K562 (cell line): ENCODE measurements at places on chromosomes 13 and 19. TPM values are rescaled to one million over a fixed set of nuclear protein-coding genes. Genes with fewer than 3 reads are reported as not detected.

The AP1M2 gene
- total RNA-seq = 0.33 and 0.40 TPM in 2 replicates

The VSTM1 gene
- not detected in 2 replicates for total RNA-seq

GRCh38 chr13:110062077-110062776, 244.7 kb downstream of the COL4A1 start:
- peaks cover 20% of the 10 kb centered on the region for H3K27me3 ChIP-seq
- H3K27ac ChIP-seq = no peak overlapping the region
- H3K4me1 ChIP-seq = no peaks in the 10 kb centered on the region
- H3K4me3 ChIP-seq = no peak overlapping the region

DNA sequence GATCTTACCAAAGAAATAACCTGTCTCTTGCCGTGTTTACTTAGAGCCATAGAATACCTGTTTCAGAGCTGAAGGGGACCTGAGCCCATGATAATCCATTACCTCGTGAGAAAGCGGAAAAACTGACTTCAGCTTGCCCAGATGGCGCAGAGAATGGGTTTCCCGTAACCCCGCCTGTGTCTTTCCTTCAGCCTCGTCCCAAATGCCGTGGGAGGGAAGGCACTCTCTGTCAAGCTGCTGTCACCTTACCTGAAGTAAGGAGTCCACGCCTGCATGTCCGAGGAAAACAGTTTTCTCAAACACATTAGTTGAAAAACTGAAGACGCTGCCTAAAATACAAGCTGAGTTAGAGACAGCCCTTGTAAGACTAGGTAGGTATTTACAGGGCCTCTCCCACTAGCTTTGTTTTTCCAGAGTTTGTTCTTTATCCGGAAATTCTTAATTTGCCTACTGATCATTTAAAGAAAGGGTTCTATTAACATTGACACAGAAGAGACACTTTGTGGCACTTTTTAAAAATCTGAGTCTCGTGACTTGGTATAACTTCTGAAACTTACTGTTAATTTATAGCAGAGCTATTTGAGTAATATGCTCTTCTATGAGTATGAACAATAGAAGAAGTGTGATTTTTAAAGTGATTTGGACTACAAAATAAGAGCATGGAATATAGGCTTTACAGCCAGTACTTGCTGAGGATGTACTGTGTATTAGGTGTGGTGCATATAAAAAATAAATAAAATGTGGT, 1.3 kb upstream of the INTS6 start:
- peak overlapping the region; percentile 96 for H3K27ac ChIP-seq
- peaks cover 23% of the 10 kb centered on the region for H3K36me3 ChIP-seq
- peaks cover 4% of the 10 kb centered on the region; the same call in 1 of the 3 replicates for H3K4me1 ChIP-seq
- peak overlapping the region; percentile 58 for H3K4me3 ChIP-seq
- DNase-seq = peak; percentile 46
- no peaks in the 10 kb centered on the region for H3K27me3 ChIP-seq

- DNase-seq = no peak
- H3K27me3 ChIP-seq = no peaks in the 10 kb centered on the region
- no peaks in the 10 kb centered on the region for H3K36me3 ChIP-seq
- H3K4me1 ChIP-seq = no peaks in the 10 kb centered on the region
- no peak overlapping the region for H3K27ac ChIP-seq
Observed at GRCh38 chr19:27689734-27690241, 1523.2 kb downstream of the UQCRFS1 start.

DNA sequence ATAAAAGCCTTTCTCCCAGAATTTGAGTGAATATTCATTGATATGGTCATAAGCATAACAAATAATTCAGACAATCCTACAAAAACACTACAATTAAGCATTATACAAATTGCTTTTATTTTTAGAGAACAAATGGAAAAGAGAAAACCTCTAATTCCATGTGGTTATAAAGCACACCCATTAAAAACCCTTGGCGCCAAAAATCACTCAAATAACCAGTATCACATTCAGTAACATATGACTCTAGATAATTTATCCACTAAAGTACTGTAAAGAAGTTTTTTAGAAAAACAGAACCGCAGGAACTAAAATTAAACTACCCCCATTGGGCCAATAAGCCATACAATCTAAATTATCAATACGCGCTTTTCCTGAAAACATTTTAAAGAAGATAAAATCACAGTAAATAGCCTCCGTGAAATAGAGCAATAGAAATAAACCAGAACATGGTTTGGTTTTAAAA, 569 bp downstream of the LCP1 start:
- no peaks in the 10 kb centered on the region for H3K27me3 ChIP-seq
- peak overlapping the region; percentile 70 for H3K4me3 ChIP-seq
- H3K4me1 ChIP-seq = peaks cover 9% of the 10 kb centered on the region; the same call in 1 of the 2 replicates
- DNase-seq = no peak
- H3K36me3 ChIP-seq = peaks cover 21% of the 10 kb centered on the region; the same call in 1 of the 3 replicates
- peak overlapping the region; percentile 98 for H3K27ac ChIP-seq

GRCh38 chr13:31418186-31418585, 218.4 kb downstream of the B3GLCT start:
- H3K27ac ChIP-seq = no peak overlapping the region
- no peaks in the 10 kb centered on the region for H3K36me3 ChIP-seq
- H3K27me3 ChIP-seq = no peaks in the 10 kb centered on the region
- DNase-seq = no peak
- no peak overlapping the region for H3K4me3 ChIP-seq
- H3K4me1 ChIP-seq = no peaks in the 10 kb centered on the region

- H3K4me3 ChIP-seq = no peak overlapping the region
- no peaks in the 10 kb centered on the region for H3K4me1 ChIP-seq
- H3K36me3 ChIP-seq = peaks cover 77% of the 10 kb centered on the region
- H3K27ac ChIP-seq = no peak overlapping the region
Observed at GRCh38 chr13:72745260-72745659, 17.5 kb downstream of the BORA start.

DNA sequence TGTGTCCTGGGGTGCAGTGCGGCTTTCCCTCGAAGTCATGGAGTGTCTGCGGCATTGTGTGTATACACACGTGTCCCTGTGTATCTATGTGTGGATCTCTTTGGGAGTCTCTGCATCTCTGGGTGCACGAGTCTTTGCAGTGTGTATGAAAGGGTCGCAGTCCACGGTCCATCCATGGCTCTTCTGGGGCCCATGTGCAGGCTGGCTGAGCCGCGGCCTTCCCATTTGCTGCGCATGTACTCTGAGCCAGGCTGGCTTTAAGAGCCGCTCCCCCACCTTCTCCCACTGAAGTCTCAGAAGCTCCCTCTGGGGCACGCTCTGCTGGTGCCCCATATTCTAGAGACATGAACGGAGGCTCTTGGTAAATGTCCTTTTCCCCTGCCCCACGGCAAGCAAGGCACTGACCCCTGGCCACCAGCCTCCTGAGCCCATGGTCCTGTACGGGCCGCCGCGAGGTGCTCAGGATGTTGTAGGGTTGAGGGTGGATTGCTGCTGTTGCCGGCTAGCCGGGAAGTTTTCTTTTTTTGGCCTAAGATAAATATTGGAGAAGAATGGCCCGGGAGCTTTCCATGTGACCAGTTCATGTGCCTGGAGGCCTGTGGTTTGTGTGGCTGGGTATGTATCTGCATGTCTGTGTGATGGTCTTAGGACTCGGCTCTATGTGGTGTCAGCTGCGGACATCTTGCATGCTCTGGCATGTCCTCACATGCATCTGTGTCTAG, 31.9 kb downstream of the PAK4 start:
- peaks cover 5% of the 10 kb centered on the region; the same call in 1 of the 3 replicates for H3K36me3 ChIP-seq
- DNase-seq = no peak
- H3K27ac ChIP-seq = no peak overlapping the region
- H3K4me3 ChIP-seq = no peak overlapping the region
- no peaks in the 10 kb centered on the region for H3K27me3 ChIP-seq

GRCh38 chr13:83232626-83233025, 649.6 kb downstream of the SLITRK1 start:
- no peak overlapping the region for H3K4me3 ChIP-seq
- H3K27me3 ChIP-seq = no peaks in the 10 kb centered on the region
- H3K4me1 ChIP-seq = no peaks in the 10 kb centered on the region
- DNase-seq = no peak

DNA sequence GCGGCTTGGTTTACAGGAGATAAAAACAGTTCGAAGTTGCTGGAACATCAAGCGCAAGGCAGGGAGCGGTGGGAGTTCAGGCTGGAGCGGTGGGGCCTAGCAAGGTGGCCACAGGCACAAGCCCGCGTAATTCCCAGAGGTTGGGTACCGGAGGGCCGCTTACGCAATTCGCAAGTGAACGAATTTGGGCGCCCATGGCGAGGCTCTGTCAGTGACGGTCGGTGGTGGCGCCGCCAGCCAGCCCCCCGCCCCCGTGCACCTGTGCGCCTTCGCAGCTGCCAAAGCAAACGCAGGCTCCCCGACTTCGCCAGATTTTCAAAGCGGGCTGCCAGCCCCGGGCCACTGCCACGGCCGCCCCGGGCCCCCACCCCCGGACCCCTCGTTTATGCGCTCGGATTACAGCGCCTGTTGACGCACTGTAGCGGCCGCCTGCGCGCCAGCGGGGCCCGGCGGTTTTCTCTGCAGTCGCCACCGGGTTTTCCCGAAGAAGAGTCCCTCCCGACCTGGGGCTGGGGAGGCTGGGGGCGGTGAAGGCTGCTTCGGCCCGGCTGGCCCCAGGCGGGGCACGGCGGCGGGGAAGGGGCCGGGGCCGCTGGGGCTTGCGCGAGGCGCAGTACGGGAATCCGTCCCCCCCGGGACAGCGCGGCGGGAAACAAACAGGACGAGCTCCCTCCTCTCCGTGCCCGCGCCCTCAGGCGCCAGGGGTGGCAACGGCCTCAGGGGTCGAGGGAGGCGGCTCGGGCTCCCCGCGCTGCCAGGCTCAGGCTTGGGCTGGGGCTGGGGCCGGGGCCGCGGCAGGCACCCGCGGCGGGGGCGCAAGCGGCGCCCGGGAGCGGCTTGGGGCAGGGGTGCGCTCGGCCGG, 709 bp downstream of the N4BP2L1 start:
- H3K4me3 ChIP-seq = no peak overlapping the region
- H3K36me3 ChIP-seq = no peaks in the 10 kb centered on the region
- H3K27ac ChIP-seq = no peak overlapping the region
- no peaks in the 10 kb centered on the region; the same call in 1 of the 2 replicates for H3K4me1 ChIP-seq

- H3K4me1 ChIP-seq = no peaks in the 10 kb centered on the region
- H3K36me3 ChIP-seq = no peaks in the 10 kb centered on the region
- peaks cover 40% of the 10 kb centered on the region for H3K27me3 ChIP-seq
Observed at GRCh38 chr13:98664924-98665637, 87.4 kb downstream of the SLC15A1 start.

- no peaks in the 10 kb centered on the region for H3K4me1 ChIP-seq
- H3K27me3 ChIP-seq = no peaks in the 10 kb centered on the region
Observed at GRCh38 chr13:59332966-59333365, 830.8 kb downstream of the DIAPH3 start.

GRCh38 chr13:113551081-113552000, 33.2 kb upstream of the TFDP1 start:
- no peaks in the 10 kb centered on the region for H3K27me3 ChIP-seq
- DNase-seq = no peak

DNA sequence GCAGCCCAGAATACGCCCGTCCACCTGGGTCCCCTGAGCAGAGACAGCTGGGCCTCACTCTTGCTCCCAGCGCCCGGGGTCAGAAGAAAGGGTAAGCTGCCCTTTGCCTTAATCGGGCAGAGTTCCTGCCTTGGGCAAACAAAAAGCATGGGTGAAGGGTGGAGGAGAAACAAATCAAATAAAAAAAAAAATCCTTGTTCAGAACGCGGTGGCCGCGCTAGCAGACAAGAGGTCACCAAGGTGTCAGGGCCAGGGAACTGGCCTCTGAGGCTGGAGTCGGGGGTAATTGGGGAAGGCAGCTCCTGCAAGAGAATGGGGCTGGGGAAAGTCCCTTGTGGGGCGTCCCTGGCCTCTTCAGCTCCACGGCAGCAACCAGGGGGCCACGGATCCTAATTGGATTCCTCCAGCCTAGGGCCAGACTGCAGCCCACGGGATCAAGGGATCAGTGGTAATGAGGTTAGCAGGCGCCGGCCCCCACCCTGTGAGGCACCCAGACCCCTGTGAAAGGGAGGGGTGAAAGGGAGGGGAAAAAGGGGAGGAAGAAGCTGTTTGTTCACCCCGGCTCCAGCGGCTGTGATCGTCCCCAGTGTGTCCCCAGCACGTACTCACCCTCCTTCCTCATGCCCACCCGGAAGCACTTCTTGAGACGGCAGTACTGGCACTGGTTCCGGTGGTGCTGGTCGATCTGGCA, 5.5 kb downstream of the NR2F6 start:
- no peak overlapping the region for H3K4me3 ChIP-seq
- no peak overlapping the region for H3K27ac ChIP-seq
- peaks cover 45% of the 10 kb centered on the region; the same call in 2 of the 3 replicates for H3K36me3 ChIP-seq
- H3K4me1 ChIP-seq = peaks cover 20% of the 10 kb centered on the region
- DNase-seq = no peak

DNA sequence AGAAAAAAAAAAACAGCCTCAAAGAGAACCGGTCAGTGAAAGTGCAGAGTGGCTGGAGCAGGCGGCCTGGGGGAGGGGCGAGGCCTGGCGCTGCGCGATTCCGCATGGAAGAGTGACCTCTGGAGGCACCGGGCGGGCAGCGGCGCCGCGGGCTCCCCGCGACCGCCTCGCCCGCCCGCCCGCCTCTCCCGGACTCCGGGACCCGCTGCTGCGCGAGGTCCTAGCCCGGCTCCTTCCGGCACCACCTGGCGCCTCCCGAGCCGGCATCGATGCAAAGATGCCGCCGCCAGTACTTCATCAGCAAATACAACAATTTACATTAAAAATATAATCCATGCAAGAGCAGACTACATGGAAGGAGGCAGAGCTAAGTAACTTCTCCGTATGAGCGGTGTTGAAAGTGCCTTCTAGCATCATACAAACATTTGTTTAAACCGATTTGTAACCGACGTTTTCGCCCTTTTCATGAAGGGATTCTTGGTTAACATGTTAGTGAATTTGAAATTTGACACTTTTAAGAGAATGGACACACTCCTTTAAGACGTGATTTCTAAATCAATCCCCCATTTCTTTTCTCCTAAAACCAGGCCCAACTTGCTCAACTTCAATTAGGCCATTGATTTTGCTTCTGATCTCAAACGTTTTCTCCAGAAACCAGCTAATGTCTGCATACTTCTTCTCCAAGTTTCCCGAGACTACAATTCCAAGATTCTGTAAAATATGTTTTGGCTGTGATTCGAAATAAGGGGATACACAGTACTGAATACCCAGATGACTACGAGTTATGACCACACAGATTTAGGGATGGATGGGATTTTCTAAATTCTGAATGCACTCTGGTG, 2.1 kb downstream of the EFNB2 start:
- H3K4me1 ChIP-seq = no peaks in the 10 kb centered on the region
- H3K4me3 ChIP-seq = no peak overlapping the region
- no peak for DNase-seq
- no peak overlapping the region for H3K27ac ChIP-seq

- no peaks in the 10 kb centered on the region for H3K36me3 ChIP-seq
- no peak for DNase-seq
- no peak overlapping the region for H3K27ac ChIP-seq
- H3K4me1 ChIP-seq = no peaks in the 10 kb centered on the region
- H3K27me3 ChIP-seq = no peaks in the 10 kb centered on the region
Observed at GRCh38 chr13:43260999-43261398, 237.6 kb downstream of the DNAJC15 start.
